ENCODE measurements at places on chromosomes 4 and X.

GRCh38 chr4:107970063-107970798 is 19.5 kb upstream of the HADH start:
- DNase-seq = no peak

- DNase-seq = no peak
Observed at GRCh38 chr4:159353422-159354116, 250.7 kb downstream of the RAPGEF2 start.

DNA sequence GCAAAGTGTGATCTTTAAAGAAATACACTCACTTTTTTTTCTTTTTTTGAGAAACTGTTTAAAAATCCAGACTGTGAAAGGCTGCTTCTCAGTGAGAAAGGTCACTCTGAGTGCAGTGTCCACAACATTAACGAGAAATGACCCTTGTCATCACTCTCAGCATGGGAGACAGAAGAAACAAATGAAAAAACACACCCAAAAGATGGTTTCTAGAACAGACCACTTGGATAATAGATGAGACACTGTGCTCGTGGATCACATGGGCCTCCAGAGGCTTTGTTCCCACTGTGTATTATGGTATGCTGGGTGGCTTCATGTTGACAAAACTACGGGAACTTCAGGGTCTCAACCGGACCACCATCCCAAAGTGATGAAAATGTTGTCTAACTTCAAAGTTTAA is 64.9 kb downstream of the NEUROG2 start:
- DNase-seq = no peak

- DNase-seq = no peak
Observed at GRCh38 chrX:69080855-69081465, 84.3 kb downstream of the PJA1 start.

GRCh38 chr4:176277162-176277904 is 8.3 kb upstream of the ASB5 start:
- peak; percentile 4 for DNase-seq

- peak; percentile 55 for DNase-seq
Observed at GRCh38 chrX:7941390-7942042, 14.3 kb upstream of the PNPLA4 start.

GRCh38 chr4:108320061-108320460 is 151.3 kb upstream of the LEF1 start:
- DNase-seq = no peak

GRCh38 chr4:8738471-8738931 is 133.1 kb downstream of the HMX1 start:
- DNase-seq = no peak

- DNase-seq = peak; percentile 23
Observed at GRCh38 chrX:119236623-119237561, 807 bp downstream of the PGRMC1 start.

- DNase-seq = peak; percentile 79
Observed at GRCh38 chr4:3346146-3346545, 53.3 kb downstream of the RGS12 start.

DNA sequence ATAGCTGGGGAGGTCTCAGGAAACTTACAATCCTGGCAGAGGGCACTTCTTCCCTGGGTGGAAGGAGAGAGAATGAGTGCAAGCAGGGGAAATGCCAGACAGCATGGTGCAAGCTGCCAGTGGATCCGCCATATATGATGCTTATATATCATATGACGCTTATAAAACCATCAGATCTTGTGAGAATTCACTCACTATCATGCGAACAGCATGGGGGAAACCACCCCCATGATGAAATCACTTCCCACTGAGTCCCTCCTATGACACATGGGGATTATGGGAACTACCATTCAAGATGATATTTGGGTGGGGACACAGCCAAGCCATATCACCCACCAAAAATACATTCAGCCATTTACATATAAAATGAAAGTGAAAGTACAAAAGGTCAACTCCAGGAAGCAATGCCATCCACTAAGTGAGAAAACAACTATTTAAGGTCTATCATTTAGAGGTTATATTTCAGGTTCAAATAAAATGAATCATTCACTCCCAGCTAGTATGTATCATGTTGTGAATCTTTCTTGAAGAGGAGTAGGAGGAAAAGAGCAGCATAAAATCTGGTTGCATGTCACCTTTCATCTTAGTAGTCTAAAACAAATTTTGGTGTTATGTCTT is 20.3 kb upstream of the DYNLT3 start:
- no peak for DNase-seq

DNA sequence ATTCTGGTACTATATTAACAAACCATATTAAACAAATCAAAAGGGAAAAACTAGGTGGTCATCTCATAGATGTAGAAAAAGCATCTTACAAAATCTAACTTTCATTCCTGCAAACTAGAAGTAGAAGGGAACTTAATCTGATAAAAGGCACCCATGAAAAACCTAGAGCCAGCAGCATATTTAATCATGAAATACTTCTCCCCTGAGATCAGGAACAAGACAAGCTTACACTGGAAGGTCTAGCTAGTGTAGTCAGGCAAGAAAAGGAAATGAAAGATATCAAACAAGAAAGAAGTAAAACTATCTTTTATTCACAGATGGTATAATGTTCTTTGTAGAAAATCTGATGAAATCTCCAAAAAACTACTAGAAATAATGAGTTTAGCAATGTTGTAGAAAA is 41.2 kb downstream of the ATP10D start:
- no peak for DNase-seq

GRCh38 chrX:88170553-88170952 is 576.5 kb upstream of the CPXCR1 start:
- DNase-seq = no peak

DNA sequence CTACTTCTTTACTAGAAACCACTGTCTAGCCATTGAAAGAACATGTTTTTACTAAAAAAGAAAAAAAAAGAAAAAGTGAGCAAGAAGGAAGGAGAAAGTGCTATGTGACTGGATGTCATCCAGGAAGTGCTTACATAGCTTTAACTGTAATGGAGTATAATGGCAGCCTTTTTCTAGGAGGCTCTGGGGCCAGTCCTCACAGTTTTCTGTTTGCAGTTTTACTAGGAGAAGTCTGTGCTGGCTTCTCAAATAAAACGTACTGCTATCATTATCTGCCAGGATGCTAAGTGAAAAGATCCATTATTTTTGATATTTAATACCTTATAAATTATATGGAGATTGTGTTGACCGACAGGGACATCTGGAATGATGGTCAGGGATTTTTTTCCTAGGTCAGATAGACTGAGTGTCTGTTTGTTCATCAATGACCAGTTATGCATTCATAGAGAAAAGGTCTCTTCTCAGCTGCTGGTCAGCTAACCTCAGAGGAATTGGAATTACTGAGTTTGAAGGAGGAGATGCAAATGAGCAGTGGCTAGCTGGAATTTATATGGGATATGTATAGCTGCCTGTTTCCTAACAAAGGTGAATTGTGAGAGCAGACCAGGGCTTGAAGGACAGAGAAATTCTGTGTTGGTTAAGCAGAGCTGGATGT is 21.7 kb downstream of the LPAR4 start:
- peak; percentile 59 for DNase-seq

DNA sequence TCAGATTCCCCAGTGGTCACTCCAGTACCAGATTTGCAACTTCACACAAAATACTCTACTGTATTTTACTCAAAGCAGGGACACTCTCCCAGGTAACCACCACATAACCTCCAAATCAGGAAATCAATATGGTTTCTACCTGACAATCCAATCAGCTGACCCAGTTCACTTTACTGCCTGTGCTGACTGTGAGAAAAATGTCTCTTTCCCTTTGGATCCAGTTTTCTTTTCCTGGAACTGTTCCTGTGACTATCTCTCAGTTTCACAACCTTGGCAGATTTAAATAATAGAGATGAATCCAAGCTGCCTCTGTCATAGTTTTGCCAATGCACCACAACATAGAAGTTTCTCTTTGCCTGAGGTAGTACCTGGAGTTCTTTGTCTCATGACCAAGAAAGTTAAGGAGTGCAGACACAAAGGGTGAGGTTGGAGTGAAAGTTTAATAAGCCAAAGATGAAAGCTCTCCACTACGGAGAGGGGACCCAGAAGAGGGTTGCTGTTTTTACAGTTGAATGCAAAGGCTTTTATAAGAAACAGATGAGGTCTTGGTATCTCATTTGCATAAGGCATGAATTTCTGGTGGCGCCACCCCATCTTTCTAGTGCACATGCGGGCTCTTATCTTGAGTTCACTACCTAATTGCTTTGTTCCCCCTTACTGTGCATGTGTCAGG is 29.7 kb upstream of the IL9R start:
- DNase-seq = no peak

DNA sequence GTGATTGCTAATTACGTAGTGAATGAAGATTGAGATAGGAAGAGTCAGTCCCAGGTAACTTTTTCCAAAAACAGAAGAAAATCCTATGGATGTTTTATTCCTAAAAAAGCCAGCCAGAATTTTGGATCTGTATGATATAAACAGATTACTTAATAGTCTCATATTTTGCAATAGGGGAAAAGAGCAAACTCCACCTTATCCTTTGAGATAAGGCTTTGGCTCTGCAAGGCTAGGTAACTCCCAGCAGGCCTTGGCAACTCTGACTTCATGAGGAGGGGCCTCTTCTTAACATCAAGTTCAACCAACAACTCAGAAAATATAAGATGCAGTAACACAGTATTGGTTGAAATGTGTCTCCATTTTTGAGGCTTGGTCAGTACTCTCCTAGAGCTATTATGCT is 98.7 kb upstream of the SLC4A4 start:
- DNase-seq = no peak

- no peak for DNase-seq
Observed at GRCh38 chr4:161990721-161991120, 173.1 kb downstream of the FSTL5 start.
